Effector memory CD4-positive, alpha-beta T cell (primary cell): ENCODE measurements at places on chromosomes 1 and 21.

DNA sequence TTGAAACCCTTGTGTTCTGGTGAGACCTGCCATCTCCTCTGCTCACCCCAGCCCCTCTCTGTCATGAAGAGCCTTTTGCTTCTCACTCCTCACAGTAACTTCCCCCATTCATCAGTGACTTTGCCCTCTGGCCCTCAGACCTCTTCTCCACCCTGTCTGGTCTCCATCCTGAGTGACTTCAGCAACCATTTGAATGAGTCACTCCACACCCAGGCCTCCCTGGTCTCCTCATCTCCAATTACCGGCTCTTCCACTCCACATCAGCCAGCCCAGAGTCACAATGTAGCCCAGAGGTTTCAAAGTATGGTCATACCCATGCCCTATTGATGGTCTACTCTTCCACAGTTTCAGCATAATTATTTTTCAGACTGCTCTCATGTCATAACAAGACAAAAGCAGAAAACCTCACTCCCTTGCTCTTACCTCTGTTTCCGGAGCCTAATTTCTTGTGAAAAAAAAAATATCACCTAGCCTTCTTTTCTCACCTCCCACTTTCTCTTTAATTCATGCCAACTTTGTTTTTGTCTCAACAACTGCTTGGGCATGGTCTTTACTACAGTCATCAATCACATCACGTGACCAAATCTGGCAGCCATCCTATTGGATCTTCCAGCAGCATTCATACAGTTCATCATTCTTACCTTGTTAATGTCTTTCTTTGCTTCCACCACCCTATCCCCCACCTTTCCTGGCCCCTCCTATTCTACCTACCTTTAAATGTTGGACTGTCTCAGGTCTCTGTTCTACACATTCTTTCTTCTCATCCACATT is 35.6 kb upstream of the NEK7 start:
- no peak for DNase-seq

DNA sequence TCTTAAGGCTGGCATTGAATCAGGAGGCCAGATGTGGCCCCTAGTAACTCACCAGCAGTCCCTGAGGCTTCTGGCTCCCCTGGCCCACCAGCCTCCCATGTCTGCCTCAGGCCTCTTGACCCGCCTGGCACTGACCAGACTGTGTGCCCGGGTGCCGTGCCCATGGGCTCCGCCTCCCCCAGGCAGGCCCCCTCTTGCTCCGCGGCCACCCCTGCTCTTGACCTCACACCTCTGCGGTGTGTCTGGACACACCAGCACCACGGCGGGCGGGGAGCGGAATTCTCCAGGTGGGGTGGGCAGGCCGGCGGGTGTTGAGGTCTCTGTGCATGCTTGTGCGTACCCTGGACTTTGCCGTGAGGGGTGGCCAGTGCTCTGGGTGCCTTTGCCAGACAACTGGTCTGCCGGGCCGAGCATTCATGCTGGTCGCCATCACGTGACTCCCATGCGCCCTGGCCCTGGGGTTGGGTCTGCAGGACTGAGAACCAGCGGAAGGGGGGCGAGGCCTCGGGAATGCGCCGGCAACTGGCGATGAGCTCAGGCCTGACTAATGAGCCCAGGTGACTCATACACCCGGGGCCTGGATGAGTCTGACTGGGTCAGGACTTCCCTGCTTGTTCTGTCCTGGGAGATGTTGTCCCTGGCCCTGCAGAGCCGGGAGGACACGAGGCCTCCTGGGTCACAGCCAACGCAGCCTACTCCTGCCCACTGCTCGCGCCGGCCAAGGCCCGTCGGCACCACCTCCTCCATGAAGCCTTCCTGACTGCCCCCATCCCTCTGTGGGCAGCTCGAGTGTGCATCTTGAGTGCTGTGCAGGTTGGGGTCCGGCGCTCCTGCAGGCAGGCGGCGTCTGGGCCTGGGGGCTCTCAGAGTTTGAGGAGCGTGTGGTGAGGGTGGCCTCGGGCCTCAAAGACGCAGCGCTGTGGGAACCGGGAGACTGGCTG is 22.6 kb downstream of the COL18A1 start:
- DNase-seq = no peak

DNA sequence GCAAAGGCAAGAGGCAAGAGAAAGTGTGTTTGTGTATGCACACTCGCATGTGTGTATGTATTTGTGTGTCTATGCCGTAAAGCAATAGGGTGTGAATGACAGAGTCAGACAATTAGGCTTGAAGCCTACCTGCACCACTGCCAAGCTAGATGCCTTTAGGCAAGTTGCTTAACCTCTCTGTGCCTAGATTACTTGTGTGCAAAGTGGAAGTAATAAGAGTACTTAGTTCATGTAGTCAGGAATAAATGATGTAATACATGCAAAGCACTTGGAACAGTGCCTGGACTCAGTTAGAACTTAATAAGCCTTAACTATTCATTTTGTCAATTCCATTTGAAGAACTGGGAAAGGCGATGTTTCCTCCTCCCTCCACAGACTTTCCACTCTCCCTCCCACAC is 31.7 kb downstream of the LAMB3 start:
- DNase-seq = no peak

- DNase-seq = no peak
Measured at GRCh38 chr21:29374481-29374880, 75.8 kb downstream of the BACH1 start.

GRCh38 chr1:198677871-198678270 is 39.0 kb downstream of the PTPRC start:
- DNase-seq = no peak

DNA sequence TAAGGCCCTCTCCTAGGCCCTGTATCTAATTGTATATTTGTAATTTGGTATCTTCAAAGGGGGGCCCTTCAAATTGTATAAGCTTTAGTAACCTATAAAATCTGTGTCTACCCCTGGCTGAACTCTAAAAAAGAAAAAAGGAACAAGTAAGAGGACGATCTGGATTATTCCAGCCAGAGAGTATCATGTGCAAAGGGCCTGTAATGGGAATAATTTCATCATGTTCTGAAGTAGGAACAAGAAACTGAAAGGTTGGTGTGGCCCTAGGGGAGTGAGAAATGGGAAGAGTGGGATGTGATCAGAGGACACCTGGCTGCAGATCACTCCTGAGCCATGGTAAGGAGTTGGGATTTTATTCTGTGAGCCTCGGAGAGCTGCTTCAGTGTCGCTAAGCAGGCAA is 14.7 kb downstream of the PTAFR start:
- DNase-seq = no peak

DNA sequence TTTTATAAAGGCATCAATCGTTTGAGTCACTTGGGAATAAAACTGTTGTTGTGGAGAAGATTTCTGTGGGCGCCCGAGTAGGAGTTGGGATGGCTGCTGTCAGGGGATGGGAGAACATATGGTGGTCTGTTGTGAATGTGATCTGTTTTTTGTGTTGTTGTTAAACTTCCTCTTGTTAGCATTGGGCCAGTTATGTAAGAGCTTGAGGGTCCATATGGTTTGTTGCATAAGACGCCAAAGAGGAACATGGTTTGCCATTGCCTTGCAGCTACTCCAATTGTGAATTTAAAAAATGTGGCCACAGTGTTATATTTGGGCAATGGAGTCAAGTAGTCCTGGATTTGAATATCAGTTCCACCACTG is 136.1 kb upstream of the JUN start:
- no peak for DNase-seq

DNA sequence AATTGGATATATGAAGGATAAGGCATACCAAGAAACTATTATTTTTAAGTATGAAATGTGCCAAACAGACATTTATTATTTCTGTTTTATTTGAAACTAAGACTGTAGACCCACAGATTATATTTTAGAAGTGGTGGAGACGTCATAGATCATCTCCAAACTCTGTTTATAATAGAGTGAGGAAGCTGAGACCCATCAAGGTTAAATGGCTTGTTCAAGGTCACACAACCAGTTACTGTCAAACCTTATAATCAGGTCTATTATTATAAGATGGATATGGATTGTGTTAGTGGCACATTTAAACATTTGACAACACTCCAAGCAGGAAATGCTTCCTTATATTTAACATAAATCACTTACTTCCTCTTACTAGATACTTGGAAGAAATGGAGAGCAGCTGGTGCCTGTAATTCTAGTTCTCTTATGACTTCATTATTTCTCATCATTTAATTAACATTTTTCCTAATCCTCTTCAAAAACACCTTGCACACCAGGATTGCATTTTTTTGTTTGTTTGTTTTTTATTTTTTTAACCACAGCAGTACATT is 117.0 kb downstream of the NEK7 start:
- DNase-seq = no peak

GRCh38 chr21:16620786-16621320 is 891.1 kb downstream of the USP25 start:
- DNase-seq = no peak
